ENCODE measurements at places on chromosomes 1 and 21.

DNA sequence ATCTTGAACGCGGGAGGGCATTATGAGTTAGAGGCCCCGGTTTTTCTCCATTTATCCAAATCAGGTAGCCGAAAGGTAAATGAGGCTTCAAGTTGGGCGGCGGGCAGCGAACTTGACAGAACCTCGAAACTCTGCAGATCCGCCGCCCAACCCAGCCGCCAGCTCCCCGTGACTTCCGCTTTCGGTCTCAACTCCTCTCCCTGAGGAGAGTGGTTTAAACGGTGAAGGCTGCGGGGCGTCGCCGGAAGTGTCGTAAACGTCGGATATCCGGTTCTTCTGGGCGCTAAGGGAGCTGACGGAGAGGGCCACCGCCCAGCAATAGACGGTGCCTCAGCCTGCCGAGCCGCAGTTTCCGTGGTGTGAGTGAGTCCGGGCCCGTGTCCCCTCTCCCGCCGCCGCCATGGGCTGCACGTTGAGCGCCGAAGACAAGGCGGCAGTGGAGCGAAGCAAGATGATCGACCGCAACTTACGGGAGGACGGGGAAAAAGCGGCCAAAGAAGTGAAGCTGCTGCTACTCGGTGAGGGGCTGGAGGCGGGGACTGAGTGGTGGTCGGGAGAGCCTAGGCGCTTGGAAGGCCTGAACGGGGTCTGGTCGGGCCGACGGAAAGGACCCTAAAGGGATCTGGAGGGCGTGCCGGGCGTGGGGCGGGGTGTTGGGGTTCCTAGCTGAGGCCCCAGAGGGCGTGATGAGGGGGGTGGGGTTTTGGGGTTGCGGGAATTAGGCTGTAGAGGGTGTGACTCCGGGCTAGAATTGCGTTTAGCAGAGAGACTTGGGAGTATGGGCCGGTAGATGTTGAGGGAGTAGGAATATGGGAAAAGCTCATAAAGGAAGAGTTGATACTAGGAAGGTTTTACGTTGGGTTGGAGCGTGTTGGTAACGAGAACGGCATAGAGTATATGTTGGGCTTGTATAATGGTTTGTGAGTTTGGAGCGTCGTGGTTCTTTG, at the start of gene GNAI3:
GNAI3 (plus strand) TSS at position 295 of the 947 bp plus-strand sequence; CDS start at position 401, 106 bp downstream.
- DNase-seq = peak; percentile 97

DNA sequence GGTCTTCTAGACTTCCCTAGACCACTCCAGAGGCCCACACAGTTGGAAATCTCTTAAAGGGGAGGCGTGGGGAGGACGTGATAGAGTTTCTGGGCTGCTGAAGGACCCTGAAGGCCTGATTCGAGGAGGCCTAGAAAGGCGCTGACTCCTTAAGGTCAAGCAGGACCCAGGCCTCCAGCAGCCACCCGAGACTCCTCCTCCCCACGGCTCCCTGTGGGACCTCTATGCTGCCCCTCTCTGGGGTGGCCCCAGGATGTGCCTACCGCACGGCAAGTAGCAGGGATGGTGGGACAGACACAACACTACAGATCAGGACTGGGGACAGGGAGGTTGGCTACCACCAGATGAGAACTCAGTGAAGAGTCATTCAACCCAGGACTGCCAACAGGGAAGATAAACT, 77.5 kb downstream of the GLIS1 start:
- DNase-seq = no peak

- no peak for DNase-seq
These were observed 62.0 kb downstream of the SLC16A1 start for GRCh38 chr1:112894010-112894292.

DNA sequence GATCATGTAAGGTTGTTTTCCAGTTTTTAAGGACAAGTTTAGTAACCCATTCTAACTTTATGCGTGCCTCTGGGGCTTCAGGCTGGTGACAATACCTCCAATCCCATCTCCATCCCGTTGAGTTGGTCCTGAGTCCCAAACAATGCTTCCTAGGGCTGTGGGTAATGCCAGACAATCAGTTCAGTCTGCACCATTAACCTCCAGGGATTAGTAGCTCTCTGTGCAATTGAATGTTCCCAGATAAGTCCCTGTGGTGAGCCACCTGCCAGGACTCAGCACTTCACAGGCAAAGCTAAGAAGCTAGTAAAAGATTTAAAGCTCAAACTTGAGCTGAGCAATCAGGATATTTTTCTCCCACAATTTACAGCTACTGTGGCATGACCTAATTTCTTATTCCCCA, 462.2 kb upstream of the PTBP2 start:
- DNase-seq = no peak

- DNase-seq = no peak
These were observed 51.9 kb downstream of the EIF4G3 start for GRCh38 chr1:21124846-21125245.

Measured in right hindlimb (tissue), 1 donor.